Calu3 (cell line): ENCODE measurements at places on chromosomes 4 and X. TPM values are rescaled to one million over a fixed set of nuclear protein-coding genes. Genes with fewer than 3 reads are reported as not detected.

GRCh38 chr4:185524888-185525863 lies 10.1 kb downstream of the PDLIM3 start:
- DNase-seq, result no peak

GRCh38 chr4:6345096-6345830 lies 75.6 kb downstream of the WFS1 start:
- DNase-seq, result no peak

DNA sequence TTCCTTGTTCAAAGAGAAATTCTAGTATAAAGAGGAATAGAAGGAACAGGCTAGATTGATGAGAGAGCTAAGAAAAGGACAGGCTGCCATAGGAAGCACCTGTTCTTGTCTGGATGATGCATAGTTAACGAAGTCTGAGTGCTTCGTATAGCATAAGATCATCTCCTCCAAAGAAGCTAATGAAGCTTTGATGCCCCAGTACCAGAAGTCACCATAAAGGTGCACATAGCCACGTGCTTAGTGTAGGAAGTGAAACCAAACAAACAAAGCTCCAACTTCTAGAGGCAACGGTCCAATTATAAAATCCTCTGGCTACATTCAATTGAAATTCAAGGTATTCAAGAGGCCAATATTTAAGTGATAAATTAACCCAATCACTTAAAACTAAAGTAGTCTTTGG lies 31.0 kb downstream of the AFAP1 start:
- DNase-seq, result no peak

DNA sequence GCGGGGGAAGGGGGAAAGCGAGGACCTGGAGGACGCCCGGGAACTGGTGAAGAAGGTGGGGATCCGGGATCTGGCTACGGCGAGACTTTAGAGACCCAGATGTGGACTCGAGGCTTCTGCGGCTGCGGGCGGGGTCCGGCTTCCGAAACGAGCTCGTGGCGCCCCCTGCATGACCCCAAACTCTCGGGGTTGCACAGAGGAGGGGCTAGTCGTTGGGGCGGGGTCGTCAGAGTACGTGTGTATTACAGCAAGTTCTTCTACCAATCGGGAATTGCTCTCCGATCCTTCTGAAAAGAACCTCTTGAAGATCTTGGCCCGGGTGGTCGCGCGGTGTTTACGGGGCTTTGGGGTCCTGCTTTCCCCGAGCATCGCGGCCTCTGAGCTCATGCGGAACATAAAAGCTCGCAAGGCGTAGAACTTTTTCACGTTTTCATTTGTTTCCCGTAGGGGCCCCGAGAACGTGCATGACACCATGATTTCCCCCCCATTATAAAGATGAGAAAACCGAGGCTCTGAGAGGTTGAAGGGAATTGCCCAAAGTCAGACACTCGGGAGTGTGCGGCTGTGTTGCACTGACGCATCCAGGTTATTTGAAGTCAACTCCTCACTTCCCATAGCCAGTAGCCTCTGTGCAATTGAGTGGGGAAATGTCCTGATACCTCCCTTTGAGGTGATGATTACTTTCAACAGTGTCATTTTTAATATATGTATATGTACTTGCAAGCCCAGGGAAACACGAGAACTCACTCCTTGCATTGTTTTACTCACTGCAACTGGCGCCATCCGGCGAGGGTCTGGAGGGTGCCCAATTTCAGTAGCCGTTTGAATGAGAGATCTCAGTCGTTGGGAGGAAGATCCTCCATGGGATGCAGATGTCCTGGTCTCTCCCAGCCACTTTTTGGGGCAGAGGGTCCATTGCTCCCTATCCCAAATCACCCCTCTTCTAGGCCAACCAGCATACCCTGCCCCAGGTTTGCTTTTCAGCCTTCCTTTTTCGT lies at the start of gene BEND4:
Gene BEND4 (minus strand): TSS at position 149 of the 998 bp plus-strand sequence. CDS start 512 bp downstream, outside the sequence.
- DNase-seq, result no peak

DNA sequence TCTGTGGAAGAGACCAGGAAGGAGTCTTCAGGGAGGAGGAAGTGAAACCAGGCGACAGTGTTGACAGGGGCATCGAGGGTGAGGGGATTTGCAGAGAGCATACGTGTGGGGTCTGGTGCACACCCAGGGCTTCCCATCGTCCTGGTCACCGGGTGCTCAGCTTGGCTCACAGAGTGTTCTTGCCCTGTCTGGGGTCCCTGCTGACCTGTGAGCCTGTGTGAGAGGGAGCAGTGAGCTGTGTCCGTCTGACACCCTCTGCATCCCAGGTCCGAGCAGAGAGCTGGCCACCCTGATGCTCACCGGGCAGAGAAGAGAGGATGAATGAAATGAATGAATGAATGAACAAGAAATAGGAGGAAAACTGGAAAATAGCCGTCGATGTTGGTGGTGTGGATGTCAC lies 46.5 kb downstream of the CPZ start:
- no peak for DNase-seq

Gene CXCL9
- not detected in 2 replicates for total RNA-seq
